ENCODE measurements at places on chromosomes 11 and 22.

DNA sequence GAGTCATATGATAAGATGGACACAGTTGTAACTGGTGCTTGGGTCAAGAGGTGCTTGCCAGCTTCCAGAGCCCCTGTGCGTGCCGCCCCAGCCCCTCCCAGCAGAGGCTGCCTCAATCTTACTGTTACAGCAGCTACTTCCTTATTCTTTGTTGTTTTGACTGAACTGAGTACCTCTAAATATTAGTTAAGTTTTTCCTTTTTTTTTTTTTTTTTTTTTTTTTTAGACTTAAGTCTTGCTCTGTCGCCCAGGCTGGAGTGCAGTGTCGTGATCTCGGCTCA lies 8.8 kb downstream of the ZBED4 start:
- no peak for DNase-seq

GRCh38 chr11:78304201-78304600 lies 113.4 kb downstream of the GAB2 start:
- DNase-seq = no peak

DNA sequence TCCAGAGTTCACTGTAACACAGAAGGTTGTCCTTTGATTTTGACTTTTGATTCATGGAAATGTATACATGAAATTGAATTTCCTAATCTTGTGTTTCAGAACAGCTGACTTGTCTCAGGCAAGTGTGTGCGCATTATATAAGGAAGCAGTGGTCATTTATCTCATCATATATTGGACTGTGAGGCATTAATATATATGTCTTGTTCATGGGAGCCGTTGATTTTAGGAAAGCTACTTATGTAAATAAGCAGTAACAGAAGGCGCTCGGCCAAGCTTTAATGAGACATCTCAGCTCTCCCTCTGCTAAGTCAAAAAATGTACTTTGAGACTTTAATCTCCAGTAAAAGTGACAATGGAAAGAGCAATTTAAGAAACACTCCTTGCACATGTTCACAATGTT lies 100.5 kb downstream of the PDHX start:
- DNase-seq = no peak

- no peak for DNase-seq
These were observed 670.0 kb upstream of the CCDC90B start for GRCh38 chr11:83956119-83956697.

All from SHP77 treated with DMSO at 0.1 percent for 48 hours (cell line).